ENCODE measurements at places on chromosomes 6 and 20.

GRCh38 chr6:166492092-166492741 lies 94.3 kb downstream of the RAMACL start:
- DNase-seq = no peak

DNA sequence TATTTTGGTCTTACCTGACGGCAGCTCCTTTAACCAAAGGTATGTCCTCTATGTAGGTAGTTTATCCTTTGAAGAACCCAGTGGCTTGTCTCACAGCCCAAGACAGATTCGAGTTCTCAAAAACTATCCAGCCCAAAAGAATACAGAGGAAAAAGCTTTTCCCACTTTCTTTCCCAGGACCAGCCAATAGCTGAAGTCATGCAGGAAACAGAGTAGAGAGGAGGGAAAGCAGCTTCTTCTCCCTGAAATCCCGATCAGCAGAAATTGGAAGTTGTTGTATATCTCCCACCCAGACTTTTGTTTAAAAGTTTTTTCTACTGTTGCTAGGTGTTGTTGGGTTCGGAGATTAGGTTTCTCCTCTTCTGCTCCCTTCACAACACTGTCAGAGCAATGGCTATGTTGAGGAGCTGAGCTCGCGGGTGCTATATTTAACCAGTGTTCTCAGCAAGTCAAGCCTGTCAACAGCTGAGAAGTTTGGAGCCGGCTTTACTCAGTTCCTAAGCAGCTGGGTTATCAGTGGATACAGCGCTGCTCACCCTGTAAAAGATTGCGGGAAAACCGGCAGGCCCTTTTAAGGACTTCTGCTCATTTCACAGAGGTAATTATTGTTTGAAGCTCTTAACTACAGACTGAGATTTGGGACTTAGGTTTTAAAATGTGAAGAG lies at the start of gene FILIP1:
FILIP1 (minus strand) TSS at position 401 of the 665 bp plus-strand sequence. CDS start 78,828 bp downstream, outside the sequence.
- no peak for DNase-seq

DNA sequence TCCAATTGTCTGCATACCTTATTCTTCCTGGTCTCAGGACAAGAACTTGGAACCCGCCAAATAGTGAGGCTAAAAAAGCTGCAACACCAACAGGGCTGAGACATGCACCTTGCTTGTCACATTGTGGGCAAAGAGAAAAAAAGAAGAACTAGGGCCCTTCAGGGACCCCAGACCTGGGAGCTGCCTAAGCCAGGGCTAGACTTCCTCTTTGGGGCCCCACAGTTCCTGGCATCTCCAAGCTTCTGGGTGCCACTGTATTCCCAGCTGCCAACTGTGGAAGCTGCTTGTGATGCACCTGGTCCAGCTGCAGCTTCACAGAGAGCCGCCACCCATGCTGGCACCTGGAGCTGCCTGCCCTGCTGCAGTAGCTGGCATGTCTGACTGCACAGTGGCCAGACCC lies 370.6 kb downstream of the CD83 start:
- DNase-seq = no peak

- no peak for DNase-seq
These were observed 17.8 kb upstream of the SCAF8 start for GRCh38 chr6:154715446-154715845.

GRCh38 chr6:122400462-122401089 lies 1.1 kb downstream of the HSF2 start:
- no peak for DNase-seq

GRCh38 chr20:24871480-24872213 lies 77.4 kb upstream of the CST7 start:
- DNase-seq = no peak
